ENCODE measurements at places on chromosomes 12 and 14.

DNA sequence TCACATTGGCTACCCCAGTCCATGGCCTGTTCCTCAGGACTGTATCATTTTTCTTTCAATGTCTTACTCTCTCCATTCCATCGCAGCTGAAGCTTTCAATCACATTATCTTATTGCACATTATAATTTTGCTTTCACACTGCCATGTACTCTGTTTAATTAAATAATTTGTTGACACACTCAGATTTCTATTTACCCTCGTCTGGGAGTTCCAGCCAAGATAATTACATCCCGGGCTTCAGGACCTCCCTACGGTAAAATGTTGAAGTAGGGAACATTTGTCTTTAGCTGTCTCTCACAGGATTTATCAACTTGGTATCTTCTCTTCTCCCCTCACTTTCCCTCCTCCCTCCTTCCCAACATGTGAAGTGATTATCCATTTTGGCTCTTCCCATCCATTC is 177.2 kb upstream of the RASSF8 start:
- no peak for DNase-seq

GRCh38 chr14:90510159-90510558 is 113.3 kb downstream of the CALM1 start:
- no peak for DNase-seq

DNA sequence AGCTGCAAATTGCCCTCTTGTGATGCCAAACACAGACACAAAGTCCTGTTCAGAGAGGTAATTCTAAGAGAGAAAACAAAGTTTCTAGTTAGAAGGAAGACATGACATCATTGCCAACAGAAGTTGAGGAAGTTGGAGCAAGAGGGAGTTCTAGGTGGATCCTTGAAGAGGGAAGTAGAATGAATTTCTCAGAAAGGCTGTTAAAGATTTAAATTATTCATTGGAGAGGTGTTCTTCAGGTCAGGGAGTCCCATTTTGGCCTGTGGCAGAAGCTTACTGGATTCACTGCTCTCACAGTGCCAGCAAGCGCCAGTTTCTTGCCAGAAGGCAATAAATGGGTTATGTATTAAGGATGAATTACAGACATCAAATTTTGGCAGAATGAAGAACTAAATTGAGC is 15.3 kb downstream of the TSFM start:
- no peak for DNase-seq

DNA sequence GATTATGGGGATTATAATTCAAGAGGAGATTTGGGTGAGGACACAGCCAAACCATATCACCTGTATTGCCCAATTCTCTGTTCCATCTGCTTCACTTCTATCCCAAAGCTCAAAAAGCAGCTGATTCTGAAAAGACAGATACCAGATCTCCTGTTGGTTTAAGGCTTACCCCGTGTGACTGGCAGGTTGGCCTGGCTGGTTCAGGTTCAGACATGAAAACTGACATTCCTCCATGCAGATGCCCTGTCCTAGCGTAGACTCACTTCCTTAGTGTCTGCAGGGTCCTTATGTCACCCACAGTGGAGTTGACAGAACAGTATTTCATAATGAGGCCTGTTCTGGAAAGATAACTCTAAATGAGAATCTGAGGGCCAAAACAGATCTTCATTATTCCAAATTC is 61.1 kb upstream of the FLRT2 start:
- no peak for DNase-seq

- DNase-seq: no peak
These were observed 216.6 kb upstream of the PWP1 start for GRCh38 chr12:107469011-107469410.

DNA sequence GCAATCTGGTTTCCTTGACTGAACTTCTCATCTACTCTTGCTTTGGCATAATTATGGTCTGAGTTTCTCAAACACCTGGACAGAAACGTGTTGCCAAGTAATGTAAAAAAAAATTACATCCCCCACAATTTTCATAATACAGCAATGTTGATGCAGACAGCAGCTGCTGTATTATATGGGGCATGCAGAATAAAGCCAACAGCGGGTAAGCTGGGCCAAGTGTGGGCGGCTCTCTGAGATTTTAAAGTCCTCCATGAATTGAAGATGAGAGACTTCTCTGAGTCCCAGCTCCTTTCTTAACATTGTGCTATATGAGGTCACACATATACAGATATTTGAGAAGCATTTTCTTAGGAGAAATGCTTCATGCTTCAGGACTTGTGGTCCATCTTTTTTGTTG is 881.2 kb downstream of the GALC start:
- DNase-seq: no peak

DNA sequence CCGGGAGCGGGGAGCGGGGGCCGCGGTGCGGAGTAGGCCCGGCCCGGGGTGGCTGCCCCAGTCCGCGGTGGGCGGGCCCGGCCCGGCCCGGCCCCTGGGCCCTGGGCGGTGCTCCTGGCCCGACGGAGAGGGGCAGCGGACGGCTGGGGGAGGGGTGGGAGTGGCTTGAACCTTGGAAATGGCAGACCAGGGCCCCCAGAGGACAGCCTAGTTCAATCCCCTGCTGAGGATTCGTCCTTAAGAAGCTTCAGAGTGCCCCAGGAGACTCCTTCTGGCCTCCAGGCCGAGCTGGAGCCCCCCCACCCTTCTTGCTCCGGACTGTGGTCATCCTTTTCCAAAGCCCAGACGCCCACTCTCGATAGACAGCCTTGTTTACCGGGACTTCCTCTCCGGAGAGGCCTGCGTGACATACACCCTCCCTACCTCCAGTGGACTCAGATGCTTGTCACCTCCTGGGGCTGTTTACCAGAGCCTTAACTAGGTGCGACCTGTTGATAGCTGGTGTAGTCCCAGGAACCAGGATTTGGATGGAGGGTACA is 458 bp downstream of the KHNYN start:
- DNase-seq: no peak

- DNase-seq: peak; percentile 71
These were observed at the start of gene SYT1 for GRCh38 chr12:78864403-78864869. SYT1 (plus strand) TSS chr12:78864774.

- DNase-seq: peak; percentile 93
These were observed 18.8 kb upstream of the GAS2L3 start for GRCh38 chr12:100554608-100555077.

GRCh38 chr14:74911221-74911620 is 11.8 kb downstream of the RPS6KL1 start:
- no peak for DNase-seq

- DNase-seq: no peak
These were observed 7.6 kb upstream of the KCNA5 start for GRCh38 chr12:5036031-5036430.

DNA sequence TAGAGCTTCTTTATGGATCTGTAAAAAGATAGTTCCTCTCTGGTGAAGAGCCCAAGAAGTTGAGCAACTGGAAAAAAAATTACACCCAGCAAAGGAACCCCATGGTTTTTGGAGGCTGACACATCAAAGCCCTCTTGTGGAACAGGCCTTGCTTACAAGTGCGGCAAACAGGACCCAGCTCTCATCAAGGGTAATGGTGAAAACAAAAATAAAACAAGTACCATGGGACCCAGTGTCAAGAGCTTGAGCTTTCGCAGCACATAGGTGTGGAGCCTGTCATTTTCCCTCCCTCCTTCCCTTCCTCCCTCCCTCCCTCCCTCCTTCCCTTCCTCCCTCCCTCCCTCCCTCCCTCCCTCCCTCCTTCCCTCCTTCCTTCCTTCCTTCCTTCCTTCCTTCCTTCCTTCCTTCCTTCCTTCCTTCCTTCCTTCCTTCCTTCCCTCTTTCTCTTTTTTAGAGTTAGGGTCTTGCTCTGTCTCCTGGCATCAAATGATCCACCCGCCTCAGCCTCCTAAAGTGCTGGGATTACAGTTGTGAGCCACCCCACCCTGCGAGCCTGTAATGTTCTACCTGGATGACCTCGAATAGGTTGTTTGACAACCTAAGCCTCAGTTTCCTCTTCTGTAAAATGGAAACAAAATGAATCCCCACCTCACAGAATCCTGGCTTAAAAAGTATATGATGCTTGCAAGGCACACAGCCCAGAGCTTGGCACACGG is 114.3 kb upstream of the RPH3A start:
- no peak for DNase-seq

GRCh38 chr12:27999970-28000369 is 27.4 kb upstream of the PTHLH start:
- no peak for DNase-seq

- DNase-seq: no peak
These were observed 606 bp downstream of the TNFAIP2 start for GRCh38 chr14:103123634-103124500.
